ENCODE measurements at places on chromosomes 12 and 14.
A peak's percentile ranks its signal among the peaks of the same experiment; 100 is the strongest.

GRCh38 chr14:79334272-79334671 is 877.0 kb downstream of the DIO2 start:
- H3K36me3 ChIP-seq, result no peaks in the 10 kb centered on the region
- H3K27me3 ChIP-seq, result no peaks in the 10 kb centered on the region
- H3K27ac ChIP-seq, result no peak overlapping the region

DNA sequence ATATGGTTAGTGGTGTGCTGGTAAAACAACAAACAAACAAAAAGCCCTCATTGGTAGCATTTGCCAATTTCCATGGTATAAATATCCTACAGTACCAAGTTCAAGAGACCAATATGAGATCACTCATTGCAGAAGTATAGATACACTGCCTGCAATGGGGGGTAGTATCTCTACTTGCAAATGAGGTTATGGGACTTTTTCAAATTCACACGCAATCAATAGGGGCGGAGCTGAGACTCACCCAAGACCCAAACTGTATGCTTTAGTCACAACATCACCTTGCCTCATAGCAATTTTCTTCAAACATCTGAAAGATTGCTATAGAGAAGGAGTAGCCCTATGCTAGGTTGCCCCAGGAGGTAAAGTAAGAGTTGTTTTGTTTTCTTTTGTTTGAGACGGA is 93.7 kb downstream of the VCPKMT start:
- peaks cover 33% of the 10 kb centered on the region for H3K4me1 ChIP-seq
- H3K4me3 ChIP-seq, result no peak overlapping the region
- H3K36me3 ChIP-seq, result no peaks in the 10 kb centered on the region
- no peak for DNase-seq

GRCh38 chr14:50395448-50395847 is 1.2 kb downstream of the CDKL1 start:
- no peaks in the 10 kb centered on the region for H3K36me3 ChIP-seq
- no peak for DNase-seq
- no peaks in the 10 kb centered on the region for H3K27me3 ChIP-seq
- H3K4me3 ChIP-seq, result peak overlapping the region; percentile 81
- peaks cover 24% of the 10 kb centered on the region for H3K4me1 ChIP-seq
- no peak overlapping the region for H3K27ac ChIP-seq

DNA sequence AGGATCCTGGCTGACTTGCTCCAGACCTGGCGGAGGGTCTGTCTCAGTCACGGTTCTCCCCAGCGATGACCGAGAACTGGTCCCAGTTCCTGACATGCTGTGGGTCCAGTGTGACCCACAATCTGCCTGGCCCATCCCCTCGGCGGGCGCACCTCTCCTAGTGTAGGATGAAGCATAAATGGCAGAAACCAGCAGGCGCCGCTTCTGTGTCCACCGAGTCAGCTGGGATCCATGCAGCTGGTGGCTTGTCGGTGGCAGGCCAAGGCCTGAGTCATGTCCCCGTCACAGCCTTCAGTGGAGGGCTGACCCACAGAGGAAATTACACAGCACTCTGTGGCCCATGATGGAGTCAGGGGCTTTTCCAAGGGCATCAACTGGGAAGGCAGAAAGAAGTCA is 38.5 kb downstream of the NFKBIA start:
- no peaks in the 10 kb centered on the region for H3K36me3 ChIP-seq
- no peak for DNase-seq
- peak overlapping the region; percentile 73 for H3K27ac ChIP-seq
- peaks cover 58% of the 10 kb centered on the region for H3K4me1 ChIP-seq
- H3K4me3 ChIP-seq, result no peak overlapping the region

DNA sequence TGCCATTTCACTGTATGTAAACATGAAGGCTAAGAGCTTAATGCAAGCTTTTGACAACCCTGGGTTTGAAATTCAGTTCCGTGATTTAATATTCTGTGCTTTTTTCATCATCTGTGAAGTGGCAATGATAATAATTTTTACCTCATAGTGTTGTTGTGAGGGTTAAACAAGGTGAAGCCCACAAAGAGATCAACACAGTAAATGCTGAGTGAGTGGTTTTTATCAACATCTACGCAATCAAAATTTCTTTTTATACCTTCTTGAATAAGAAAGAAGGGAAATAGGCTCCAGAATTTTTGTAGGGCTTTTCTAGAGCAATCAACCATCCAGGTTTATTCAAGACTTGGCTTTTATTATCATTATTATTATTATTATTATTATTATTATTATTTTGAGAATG is 490.8 kb downstream of the SOX5 start:
- DNase-seq, result no peak
- H3K36me3 ChIP-seq, result no peaks in the 10 kb centered on the region
- no peak overlapping the region for H3K4me3 ChIP-seq

DNA sequence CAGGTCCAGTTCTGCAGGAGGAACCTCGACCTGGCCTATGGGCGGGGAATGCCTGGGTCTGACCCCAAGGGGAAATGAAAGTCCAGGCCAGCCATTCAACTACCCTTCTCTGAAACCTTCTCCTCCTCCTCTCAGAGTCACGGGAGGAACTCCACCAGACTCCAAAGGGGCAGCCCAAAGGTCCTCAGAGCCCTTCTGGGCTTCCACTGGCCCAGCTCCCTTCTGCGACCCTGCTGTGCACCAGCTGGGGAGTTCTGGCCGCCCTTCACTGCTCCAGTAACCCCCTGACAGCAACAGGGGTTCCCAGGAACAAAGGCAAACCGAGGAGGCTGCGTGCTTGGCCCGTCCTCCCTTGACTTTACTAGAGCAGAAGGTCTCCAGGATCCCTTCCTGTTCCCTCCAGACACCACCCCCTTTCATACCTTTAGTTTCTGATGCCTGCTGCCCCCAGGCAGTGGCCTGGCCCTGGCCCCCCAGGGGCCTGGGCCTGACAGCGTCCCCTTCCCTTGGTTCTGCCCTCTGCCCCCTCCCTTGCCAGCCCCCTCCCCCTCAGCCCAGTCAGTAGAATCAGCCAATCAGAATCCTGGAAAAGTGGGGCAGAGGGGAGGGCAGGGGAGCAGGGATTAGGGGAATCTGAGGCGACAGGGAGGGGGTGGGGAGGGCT is 850 bp upstream of the ZNF385A start:
- no peak for DNase-seq
- H3K27ac ChIP-seq, result peak overlapping the region; percentile 75
- H3K36me3 ChIP-seq, result peaks cover 1% of the 10 kb centered on the region
- H3K27me3 ChIP-seq, result no peaks in the 10 kb centered on the region
- peaks cover 78% of the 10 kb centered on the region for H3K4me1 ChIP-seq

GRCh38 chr14:100589760-100590469 is 2.7 kb upstream of the BEGAIN start:
- H3K4me1 ChIP-seq, result peaks cover 15% of the 10 kb centered on the region
- H3K4me3 ChIP-seq, result no peak overlapping the region
- H3K27ac ChIP-seq, result no peak overlapping the region
- H3K27me3 ChIP-seq, result peaks cover 66% of the 10 kb centered on the region
- peak; percentile 14 for DNase-seq

DNA sequence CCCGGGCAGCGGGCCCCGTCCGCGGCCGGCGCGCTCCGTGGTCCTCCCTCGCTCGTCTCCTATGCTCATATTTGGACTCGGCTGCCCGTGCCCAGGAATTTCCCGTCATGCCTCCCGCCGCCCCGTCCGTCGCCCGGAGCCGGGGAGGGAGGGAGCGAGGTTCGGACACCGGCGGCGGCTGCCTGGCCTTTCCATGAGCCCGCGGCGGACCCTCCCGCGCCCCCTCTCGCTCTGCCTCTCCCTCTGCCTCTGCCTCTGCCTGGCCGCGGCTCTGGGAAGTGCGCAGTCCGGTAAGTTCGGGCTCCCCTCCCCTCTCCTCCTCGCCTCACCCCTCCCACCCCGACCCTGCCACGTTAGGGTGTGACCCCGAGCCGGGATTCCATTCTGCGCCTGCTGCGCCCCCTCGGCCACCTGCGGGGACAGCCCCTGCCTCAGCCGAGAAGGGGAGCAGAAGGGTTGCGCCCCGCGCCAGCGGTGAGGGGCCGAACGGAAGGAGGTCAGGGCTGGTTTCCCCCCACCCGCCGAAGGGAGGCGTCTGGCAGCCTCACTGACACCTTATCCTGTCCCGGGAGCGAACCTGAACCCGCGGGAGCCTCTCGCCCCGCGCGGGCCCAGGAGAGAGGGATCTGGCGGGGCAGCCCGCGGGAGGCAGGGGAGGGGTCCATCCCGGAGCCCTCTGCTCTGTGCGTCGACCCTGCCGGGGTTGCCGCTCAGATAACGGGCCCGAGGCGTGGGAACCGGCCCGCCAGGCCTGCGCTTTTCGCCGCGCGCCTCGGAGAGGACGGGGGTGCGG is at the start of gene MSRB3:
Gene MSRB3, plus strand, starts transcription at position 108 of the 793 bp plus-strand sequence. CDS start 29,897 bp downstream, outside the sequence.
- peaks cover 10% of the 10 kb centered on the region for H3K27me3 ChIP-seq
- H3K27ac ChIP-seq, result peak within 1 kb of the TSS; percentile 73
- H3K36me3 ChIP-seq, result no peaks in the 10 kb centered on the region
- peak within 1 kb of the TSS; percentile 67 for H3K4me3 ChIP-seq
- H3K4me1 ChIP-seq, result peaks cover 19% of the 10 kb centered on the region
- peak; percentile 75 for DNase-seq

DNA sequence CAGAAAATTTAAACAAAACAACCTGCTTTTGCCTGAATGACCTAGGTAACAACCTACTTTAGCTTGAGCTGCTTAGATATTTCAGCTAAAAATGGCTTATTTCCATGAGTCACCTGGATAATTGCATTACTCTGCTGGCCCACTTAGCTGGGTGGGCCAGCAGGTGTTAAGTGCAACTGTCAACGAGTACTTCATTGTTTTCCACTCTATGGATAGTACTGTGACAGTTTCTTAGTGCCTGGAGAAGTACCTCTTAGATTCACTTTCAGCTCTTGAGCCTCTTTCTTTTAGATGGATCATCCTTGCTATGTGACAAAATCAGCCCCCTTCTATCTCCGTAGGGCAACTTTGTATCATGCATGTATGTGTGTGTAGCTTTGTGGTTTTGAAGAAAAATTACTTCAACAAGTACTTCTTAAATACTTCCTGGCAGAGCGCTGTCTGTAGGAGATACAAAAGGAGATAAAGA is 368.2 kb upstream of the ATP2B1 start:
- DNase-seq, result no peak
- H3K27ac ChIP-seq, result no peak overlapping the region
- H3K4me3 ChIP-seq, result no peak overlapping the region
- no peaks in the 10 kb centered on the region for H3K36me3 ChIP-seq

DNA sequence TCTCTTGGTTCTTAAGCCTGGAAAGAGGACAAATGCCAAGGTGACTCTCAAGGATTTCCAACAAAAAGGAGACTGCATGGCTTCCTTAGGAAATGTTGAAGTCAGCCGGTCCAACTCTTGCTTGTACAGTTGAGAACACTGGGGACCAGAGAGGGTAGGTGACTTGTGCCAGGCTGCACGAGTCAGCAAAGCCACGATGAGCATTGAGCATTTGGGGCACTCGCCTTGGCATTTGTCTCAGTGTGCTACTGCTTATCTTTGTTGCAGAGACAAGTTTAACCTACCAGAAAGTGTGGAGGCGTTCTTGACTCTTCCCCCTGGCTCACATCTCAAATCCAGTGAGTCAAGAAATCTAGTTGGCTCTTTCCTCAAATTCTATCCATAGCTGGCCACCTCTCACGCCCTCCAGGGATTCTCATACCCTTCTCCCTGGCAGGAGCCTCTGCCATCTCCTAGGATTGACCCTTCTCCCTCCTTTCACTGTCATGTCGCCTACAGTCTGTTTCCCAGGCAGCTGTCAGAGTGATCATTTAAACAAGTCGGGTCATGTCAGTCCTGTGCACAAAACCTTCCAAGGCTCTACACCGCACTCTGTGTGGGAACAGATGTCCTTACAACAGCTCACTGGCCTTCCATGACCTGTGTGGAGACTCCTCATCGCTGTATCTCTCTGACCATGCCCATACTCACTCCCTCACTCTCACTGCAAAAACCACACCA is 17.2 kb upstream of the KRT83 start:
- peaks cover 17% of the 10 kb centered on the region for H3K4me1 ChIP-seq
- DNase-seq, result no peak
- no peak overlapping the region for H3K27ac ChIP-seq
- H3K4me3 ChIP-seq, result no peak overlapping the region
- peaks cover 8% of the 10 kb centered on the region for H3K27me3 ChIP-seq

- no peak overlapping the region for H3K27ac ChIP-seq
- H3K36me3 ChIP-seq, result no peaks in the 10 kb centered on the region
- H3K4me3 ChIP-seq, result no peak overlapping the region
Observed at GRCh38 chr12:58302487-58303011, 361.2 kb downstream of the ATP23 start.

GRCh38 chr12:111758120-111758561 is 8.6 kb upstream of the ALDH2 start:
- no peak overlapping the region for H3K4me3 ChIP-seq
- peak; percentile 78 for DNase-seq
- H3K4me1 ChIP-seq, result peaks cover 34% of the 10 kb centered on the region
- H3K36me3 ChIP-seq, result peaks cover 18% of the 10 kb centered on the region

DNA sequence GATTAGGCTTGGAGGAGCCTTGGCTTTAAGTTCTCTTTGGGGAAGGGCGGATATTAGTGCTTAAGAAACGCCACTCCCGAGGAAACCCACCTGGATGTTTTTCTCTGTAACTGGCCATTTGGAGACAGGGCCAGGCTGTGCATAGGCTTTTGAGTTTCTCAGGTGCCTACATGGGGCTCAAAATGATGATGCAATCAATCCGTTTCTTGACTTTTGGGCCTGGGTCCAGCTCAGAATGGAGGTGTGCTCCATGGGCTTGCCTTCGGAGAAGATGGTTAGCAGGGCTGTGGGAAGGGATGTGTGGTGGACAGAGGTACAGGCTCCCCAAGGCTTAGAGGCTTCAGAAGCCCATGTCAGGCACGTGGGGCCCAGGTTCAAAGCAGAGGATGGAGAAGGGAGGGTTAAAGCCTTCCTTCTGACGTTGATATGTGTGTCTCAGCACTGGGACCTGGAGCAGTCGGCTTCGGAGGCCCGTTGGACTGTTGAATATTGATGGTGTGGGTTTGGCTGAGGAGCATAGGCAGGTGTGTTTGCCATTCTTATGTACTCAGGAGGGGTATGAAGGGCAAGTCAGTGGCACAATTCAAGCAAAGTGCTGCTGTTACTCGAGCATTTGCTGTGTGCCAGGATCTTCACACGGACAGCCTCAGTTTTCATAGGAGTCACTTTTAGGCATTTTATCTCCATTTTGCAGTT is 82.8 kb downstream of the SLC25A47 start:
- H3K4me1 ChIP-seq, result peaks cover 12% of the 10 kb centered on the region
- H3K27ac ChIP-seq, result no peak overlapping the region
- H3K4me3 ChIP-seq, result no peak overlapping the region
- H3K27me3 ChIP-seq, result no peaks in the 10 kb centered on the region
- no peaks in the 10 kb centered on the region for H3K36me3 ChIP-seq

- H3K27ac ChIP-seq, result no peak overlapping the region
- no peak for DNase-seq
- no peak overlapping the region for H3K4me3 ChIP-seq
Observed at GRCh38 chr12:91628656-91629055, 446.0 kb upstream of the DCN start.

DNA sequence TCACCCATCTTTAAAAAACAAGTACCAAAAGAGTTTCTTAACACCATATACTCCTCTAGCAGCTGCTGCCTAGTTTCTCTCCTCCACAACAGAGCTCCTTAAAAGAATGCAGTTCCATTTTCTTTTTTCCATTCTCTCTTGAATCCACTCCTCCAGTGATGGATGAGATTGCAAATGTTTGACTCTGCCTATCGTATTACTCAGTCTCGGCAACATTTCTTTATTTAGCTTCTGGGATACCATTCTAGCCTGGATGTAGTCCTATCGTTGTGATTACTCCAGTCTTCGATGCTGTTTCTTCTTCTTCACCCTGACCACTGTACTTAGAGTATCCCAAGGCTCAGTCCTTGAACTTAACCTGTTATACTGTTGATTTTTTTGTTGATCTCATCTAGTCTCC is 30.8 kb downstream of the CAND1 start:
- no peaks in the 10 kb centered on the region for H3K4me1 ChIP-seq
- no peaks in the 10 kb centered on the region for H3K27me3 ChIP-seq
- H3K27ac ChIP-seq, result no peak overlapping the region
- no peak for DNase-seq
- H3K4me3 ChIP-seq, result no peak overlapping the region

Data from suprapubic skin (tissue), 4 donors.